Activated CD4-positive, alpha-beta T cell treated with anti-CD3 and anti-CD28 coated beads for 36 hours (primary cell): ENCODE measurements at places on chromosomes 5 and 9. TPM values are rescaled to one million over a fixed set of nuclear protein-coding genes. Genes with fewer than 3 reads are reported as not detected.

PCDHAC2 gene
- not detected for total RNA-seq

PCDHGA12 gene
- total RNA-seq, result 0.09 TPM

- H3K4me1 ChIP-seq, result peaks cover 42% of the 10 kb centered on the region
- H3K27me3 ChIP-seq, result no peaks in the 10 kb centered on the region
- H3K4me3 ChIP-seq, result peak overlapping the region; percentile 81
Observed at GRCh38 chr5:163506095-163506457, 657 bp downstream of the MAT2B start.

GRCh38 chr5:143836161-143836725, 24.3 kb downstream of the HMHB1 start:
- peaks cover 2% of the 10 kb centered on the region for H3K27me3 ChIP-seq
- H3K4me1 ChIP-seq, result no peaks in the 10 kb centered on the region
- DNase-seq, result no peak
- H3K27ac ChIP-seq, result no peak overlapping the region

DNA sequence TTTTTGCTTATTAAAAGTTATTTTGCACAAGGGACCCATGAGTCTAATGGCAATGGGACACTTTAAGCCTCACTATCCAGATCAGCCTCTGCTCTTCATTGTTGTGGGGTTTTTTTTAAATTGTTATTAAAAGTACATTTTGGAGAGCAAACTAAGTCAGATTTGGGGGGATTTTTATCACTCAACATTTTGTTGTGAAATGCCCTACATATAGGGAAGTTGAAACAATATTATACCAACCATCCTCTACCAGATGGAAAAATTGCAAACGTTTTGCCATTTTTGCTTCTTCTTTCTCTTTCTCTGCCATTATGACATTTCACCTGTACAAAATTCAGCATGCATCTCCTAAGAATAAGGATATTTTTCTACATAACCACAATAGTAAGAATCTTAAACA, 75.3 kb downstream of the SLC1A3 start:
- H3K4me3 ChIP-seq, result no peak overlapping the region
- H3K36me3 ChIP-seq, result no peaks in the 10 kb centered on the region
- DNase-seq, result no peak
- no peak overlapping the region for H3K27ac ChIP-seq
- H3K4me1 ChIP-seq, result no peaks in the 10 kb centered on the region

GRCh38 chr5:171989276-171989675, 17.2 kb downstream of the FBXW11 start:
- H3K27me3 ChIP-seq, result no peaks in the 10 kb centered on the region
- peak overlapping the region; percentile 71 for H3K27ac ChIP-seq
- no peak overlapping the region for H3K4me3 ChIP-seq
- peaks cover 35% of the 10 kb centered on the region for H3K36me3 ChIP-seq
- H3K4me1 ChIP-seq, result peaks cover 58% of the 10 kb centered on the region

DNA sequence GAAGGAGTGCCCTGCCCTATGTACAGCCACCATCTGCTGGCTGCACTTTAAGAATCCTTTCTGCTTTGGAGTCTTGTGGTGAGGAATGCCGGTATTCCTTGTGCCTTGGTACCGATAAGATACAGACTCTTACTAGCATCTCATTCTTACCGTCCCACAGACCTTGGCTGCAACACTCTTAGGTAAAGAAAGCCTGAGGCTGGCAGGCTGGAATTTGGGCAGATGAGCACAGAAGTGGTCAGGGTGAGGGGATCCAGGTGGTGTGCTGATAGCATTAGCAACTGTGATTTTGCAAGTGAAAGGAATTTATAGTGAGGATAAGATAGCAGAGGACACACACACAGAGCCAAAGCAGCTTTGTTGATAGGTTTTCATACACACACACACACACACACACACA, 198.1 kb downstream of the ENC1 start:
- H3K4me1 ChIP-seq, result no peaks in the 10 kb centered on the region
- H3K27ac ChIP-seq, result no peak overlapping the region
- H3K27me3 ChIP-seq, result no peaks in the 10 kb centered on the region
- H3K36me3 ChIP-seq, result no peaks in the 10 kb centered on the region

DNA sequence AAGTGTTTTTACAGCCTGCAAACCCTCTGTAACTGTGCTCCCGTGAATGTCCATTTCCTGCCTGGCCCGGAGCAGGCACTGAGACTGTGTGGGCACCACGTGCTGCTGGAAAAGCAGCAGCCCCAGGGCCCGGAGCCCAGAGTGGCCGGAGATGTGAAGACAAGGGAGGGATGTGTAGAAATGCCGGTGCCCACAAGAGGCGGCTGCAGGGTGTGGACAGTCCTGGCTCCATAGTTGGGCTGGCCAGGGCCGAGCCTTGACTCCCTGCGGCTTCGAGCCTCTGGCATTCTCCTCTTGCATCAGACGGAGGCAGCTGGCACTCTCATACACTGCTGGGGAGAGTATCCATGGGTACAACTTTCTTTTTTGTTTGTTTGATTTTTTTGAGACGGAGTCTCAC, 13.2 kb upstream of the GFPT2 start:
- no peak for DNase-seq
- no peaks in the 10 kb centered on the region for H3K36me3 ChIP-seq
- no peak overlapping the region for H3K4me3 ChIP-seq

DNA sequence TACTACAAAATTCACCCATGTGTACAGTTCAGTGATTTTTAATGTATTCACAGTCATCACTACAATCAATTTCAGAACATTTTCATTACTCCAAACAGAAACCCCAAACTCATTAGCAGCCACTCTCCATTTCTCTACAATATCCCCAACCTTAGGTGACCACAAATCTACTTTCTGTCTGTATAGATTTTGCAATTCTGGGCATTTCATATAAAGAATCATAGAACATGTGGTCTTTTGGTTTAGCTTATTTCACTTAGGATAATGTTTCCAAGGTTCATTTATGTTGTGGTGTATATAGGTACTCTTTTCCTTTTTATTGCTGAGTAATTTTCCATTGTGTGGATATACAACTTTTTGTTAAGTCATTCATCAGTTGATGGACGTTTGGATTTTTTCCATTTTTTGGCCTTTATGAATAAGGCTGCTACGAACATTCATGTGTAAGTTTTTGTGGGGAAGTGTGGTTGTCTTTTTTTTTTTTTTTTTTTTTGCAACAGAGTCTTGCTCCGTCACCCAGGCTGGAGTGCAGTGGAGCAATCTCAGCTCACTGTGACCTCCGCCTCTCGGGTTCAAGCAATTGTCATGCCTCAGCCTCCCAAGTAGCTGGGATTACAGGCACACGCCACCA, 54.5 kb downstream of the DOCK8 start:
- no peaks in the 10 kb centered on the region for H3K27me3 ChIP-seq
- H3K36me3 ChIP-seq, result peaks cover 10% of the 10 kb centered on the region
- peaks cover 26% of the 10 kb centered on the region for H3K4me1 ChIP-seq
- no peak overlapping the region for H3K27ac ChIP-seq
- no peak overlapping the region for H3K4me3 ChIP-seq
- DNase-seq, result no peak

DNA sequence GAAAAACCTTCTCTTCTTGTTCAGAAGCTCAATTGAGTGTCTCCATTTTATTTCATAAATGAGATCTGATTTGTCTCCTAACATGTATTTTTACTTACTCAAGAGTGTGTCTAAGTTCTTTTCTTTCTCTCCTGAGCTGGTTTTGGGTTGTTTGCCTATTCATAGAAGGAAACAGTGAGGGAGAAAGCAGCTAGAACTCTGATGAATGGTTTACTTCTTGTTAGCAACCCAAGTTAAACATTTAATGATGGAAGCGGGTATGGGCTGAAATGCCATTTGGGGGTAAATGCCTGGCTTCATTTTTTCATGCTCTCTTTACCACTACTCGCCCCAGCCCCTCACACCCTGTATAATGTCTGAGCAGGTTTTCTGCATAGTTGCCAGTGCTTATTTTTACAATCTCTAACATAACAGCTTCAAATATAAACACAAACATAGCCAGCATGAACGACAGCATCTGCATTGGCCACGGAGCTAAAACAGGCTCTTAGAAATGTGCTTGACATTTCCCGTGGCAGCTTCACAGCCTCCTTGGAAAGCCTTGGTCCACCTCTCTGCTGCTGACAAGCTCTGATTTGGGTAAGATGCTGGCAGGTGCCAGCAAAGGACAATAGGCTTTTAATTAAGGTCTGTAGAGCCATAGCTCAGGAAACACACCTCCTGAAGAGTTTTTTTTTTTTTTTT, 321.1 kb downstream of the ARHGEF28 start:
- DNase-seq, result no peak
- peaks cover 9% of the 10 kb centered on the region for H3K27me3 ChIP-seq
- no peak overlapping the region for H3K4me3 ChIP-seq
- H3K4me1 ChIP-seq, result no peaks in the 10 kb centered on the region
- H3K36me3 ChIP-seq, result no peaks in the 10 kb centered on the region
- H3K27ac ChIP-seq, result no peak overlapping the region
